ENCODE measurements at places on chromosomes 5 and 9.
A peak's percentile ranks its signal among the peaks of the same experiment; 100 is the strongest.

DNA sequence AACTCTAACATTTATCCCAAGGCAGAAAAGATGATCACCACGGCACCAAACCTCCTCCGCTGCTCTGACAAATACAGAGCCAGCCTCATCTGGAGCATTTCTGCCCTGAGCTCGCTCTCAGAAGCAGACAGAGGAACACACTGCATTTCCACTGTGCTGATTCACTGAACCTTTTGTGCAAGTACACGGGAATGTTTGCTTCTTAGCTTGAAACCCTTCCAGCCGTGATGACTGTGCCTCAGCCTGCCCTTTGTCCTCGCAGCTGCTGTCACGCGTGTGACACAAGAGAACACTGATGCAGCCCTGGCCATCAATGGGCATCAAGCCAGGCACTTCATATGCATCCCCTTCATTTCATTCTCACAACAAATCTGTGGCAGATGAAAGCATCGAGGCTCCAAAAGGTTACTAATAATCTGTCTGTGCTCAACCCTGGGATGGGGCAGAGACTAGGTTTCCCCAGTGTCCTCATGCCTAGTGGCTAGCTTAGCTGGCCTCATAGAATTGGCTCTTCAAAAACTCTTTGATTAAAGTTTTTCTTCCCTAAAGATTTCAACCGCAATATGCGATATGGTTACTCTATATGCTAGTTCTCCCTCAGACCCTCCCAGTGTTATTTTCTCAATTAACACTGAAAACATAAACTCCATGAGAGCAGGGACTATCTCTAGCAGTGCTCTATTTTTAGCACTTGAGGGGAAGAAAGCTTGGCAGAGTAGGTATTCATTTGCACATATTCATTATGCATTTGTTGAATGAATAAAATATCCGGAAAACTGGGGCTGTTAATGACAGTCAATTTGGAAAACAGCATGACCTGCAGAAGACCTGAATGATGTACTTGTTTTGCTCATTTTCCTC, 7.3 kb downstream of the CDC14B start:
- peak; percentile 67 for DNase-seq

GRCh38 chr9:93422977-93423616, 28.4 kb upstream of the FAM120A start:
- DNase-seq = no peak

DNA sequence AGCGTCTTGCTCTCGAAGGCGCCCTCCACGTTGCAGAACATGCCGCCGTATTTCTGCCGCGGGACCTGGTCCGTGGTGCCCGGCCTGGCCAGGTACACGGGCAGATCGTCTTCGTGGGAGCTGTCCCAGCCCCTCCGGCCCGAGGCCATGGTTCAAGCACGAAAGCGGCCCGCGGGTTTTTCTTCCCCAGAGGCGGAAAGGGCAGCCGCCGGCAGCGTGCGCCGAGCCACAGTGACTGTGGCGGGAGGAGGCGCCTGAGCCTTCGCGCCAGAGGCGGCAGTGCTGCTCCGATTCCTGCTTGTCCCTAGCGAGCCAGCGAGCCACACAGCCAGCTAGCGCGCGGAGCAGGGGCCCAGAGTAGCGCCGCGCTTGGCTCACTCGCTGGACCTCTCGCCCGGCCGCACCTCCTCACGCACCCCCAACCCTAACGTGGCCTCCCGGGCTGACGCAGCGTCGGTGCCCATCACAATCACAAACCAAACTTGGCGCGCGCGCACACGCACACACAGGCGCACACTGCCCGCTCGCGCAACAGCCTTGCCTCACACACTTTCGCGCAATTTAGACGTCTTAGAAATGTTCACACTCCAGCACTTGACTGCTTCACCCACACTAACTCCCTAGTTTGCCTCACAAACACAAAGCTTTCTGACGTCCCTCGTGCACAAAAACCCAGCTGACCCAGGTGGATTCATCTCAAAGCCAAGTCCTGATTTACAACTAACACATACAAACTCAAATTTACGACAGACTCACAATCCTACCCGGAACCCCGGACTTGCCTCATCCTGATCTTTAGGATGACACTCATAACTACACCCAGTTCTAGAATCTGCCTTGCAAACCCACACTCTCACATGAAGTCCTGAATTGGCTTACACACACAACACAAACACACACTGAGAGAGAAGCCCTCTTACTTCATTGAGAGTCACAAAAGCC, at the start of gene DPYSL3:
Gene DPYSL3 (minus strand): TSS at position 359 of the 942 bp plus-strand sequence. CDS start 210 bp downstream, at position 149.
- DNase-seq = no peak

DNA sequence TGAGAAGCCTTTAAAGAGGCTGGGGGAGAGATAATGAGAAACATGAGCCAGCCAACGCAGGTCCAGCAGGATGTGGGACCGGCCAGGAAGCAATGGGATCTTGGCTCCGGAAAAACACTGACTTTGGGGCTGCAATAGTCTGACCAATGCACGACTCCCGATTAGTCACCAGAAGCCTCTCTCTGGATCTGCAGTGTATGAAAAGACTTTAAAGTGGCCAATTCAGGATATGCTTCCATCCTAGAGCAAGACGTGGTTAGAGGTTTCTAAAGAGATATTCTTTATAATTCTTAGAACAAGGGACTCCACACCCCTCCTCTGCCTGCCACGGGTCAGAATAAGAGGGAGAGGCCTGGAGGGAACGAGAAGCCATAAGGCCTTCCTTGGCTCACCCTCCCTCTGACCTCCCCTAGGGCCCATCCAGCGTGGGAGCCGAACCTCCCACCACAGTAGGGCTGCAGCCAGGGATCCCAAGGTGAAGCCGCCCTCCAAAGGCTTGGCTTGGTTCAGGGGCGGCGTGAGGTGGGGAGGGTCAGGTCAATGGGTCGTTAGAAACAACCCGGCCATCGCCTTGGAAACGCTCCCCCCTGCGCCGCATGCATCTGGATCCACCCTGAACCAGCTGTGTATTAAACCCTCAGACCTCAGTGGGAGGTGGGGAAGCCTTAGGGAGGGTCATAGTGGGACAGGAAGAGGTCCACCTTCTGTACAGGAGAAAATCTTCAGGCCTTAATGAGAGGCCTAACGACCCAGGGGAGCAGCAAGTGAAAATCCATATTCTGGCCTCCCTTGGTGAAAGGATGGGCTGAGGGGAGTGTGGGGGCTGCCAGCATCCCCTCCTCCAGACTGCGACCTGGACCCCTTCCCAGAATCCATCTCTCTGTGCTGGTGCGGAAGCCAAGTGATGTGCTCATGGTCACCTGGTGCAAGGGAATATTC, 11.1 kb downstream of the FGF1 start:
- no peak for DNase-seq

GRCh38 chr5:133323494-133324457, 272.0 kb downstream of the HSPA4 start:
- no peak for DNase-seq

- DNase-seq = no peak
Observed at GRCh38 chr9:5915438-5915837, 24.7 kb downstream of the MLANA start.

GRCh38 chr5:76737846-76738245, 21.9 kb downstream of the F2R start:
- no peak for DNase-seq

DNA sequence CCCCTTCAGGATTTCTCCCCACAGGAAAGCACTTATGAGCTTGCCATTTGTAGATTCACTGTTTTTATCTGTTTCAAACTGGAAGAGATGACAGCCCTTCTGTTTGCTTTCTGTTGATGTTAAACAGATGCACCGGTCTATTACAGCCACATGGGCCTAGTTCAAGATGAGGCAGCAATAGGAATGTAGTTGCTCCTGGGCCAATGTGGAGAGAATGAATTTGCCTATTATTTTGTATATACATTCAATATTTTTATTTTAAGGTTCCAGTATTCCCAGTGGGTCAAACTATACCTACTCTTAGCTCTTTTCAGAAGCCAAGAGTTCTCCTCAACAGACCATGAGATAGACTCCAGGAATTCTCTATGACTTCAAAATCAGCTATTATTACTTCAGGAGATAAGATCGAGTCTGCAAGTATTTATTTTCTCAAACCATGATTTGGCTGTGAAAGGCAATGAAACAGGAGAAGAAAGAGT, 461.6 kb downstream of the RASEF start:
- no peak for DNase-seq

DNA sequence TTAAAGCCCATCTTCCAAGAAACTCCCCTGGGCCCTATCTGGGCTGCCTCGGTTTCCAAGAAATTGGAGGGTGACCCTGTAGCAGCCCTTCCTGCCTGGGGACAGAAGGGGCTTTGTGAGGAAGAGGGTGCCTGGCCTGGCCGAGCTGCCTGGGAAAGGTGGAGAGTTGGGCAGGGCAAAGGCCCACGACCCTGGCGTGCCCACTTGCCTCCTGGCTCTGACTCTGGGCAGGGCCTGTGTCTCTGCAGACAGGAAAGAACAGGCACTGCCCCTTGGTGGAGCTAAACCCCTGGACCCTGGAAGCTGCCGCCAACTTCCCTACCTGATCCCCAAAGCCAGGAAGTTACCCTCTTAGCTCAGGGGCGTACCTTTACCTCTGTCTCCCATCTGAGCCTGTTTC, 149.3 kb downstream of the RGS3 start:
- no peak for DNase-seq

DNA sequence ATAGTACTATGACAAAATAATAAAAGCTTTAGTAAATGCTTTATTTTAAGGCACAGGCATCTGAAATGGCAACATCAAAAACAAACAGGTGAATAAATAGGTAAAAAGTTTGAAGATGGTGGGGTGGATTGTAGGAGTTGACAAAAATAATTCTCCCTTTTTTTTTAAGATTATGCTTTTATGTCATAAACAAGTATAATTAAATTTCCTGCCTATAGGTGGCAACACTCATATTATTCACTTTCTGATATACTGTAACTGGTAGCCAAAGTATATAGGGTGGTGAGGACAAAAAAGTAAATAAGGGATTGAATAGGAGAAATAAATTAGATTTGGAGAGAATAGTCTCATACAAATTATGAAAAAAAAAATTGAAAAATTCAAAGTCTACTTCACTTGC, 120.0 kb upstream of the ACOT12 start:
- peak; percentile 35 for DNase-seq

GRCh38 chr5:96790961-96791504, 16.7 kb downstream of the ERAP1 start:
- DNase-seq = peak; percentile 25

GRCh38 chr5:124748687-124749594, 2.5 kb upstream of the ZNF608 start:
- peak; percentile 94 for DNase-seq

DNA sequence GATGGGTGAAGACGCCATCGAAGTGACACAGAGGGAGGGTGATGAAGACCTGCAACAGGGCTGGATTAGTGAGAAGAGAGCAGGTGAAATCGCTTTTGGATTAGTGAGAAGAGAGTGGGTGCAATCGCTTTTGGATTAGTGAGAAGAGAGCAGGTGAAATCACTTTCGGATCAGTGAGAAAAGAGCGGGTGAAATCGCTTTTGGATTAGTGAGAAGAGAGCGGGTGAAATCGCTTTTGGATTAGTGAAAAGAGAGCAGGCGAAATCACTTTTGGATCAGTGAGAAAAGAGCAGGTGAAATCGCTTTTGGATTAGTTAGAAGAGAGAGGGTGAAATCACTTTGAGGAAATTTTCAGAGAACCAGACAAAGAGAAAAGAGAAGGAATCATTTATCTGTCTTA, 67.2 kb upstream of the TRIO start:
- DNase-seq = no peak

DNA sequence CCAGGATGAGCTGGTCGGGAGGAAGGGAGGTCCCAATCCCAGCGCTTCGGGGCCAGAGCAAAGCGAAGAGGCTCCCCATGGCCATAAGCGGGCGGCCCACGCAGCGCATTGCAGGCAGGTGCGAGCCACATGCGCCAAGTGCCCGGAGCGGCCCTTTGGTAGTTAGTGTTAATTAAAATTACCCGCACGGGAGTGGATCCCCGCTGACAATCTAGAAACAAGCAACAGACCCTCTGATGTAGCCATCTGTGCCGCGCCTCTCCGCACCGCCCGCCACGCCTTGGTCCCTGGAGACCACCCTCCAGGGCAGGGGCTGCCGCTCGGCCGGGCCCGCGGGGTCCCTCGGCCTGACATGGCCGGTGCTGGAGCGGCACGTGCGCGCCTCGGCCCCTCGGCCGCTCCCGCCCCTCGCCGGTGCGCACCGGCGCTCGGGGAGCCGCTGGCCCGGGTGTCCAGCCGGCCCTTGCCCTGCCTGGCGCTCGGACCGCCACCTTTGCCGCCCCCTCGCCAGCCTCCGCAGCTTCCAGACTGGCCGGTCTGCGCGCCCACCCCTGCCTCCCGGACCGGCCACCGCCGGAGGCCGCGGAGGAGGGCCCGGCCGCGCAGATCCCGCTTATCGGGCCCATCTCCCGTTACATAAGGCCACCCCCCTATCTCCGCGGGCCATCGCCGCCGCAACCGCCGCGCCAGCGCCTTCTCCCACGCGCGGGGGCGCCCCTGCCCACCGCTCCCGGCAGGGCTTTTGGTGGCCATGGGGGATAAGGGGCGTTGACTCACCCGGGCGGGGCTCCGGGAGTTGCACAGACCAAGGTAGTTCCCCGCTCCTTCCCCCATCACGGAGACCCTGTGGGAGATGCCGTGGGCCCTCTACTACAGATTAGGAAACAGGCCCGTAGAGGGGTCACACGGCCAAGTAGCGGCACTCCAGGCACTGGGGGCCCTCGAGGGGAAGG, 1.9 kb upstream of the IL13 start:
- peak; percentile 19 for DNase-seq

DNA sequence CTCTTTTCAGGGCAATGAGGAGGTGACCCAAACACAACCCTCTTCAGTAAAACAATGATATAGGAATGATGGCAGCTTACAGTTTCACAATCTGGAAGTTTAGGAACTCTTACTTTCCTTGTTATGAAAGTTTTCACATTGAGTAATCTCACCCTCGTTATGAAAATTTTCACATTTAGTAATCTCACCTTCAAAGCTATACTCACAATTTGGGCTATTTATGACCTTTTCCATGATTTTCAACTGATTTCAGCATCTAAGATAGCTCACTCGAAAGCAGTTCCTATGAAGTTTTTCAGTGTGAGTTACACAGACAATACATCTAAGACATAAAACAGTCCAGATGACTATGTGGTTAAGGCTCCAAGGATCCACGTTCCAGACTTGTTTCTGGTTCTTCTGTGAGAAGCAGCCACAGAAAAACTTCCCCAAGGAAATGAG, 57.1 kb downstream of the FOXD1 start:
- no peak for DNase-seq
